ENCODE measurements at places on chromosomes 2 and 18.

DNA sequence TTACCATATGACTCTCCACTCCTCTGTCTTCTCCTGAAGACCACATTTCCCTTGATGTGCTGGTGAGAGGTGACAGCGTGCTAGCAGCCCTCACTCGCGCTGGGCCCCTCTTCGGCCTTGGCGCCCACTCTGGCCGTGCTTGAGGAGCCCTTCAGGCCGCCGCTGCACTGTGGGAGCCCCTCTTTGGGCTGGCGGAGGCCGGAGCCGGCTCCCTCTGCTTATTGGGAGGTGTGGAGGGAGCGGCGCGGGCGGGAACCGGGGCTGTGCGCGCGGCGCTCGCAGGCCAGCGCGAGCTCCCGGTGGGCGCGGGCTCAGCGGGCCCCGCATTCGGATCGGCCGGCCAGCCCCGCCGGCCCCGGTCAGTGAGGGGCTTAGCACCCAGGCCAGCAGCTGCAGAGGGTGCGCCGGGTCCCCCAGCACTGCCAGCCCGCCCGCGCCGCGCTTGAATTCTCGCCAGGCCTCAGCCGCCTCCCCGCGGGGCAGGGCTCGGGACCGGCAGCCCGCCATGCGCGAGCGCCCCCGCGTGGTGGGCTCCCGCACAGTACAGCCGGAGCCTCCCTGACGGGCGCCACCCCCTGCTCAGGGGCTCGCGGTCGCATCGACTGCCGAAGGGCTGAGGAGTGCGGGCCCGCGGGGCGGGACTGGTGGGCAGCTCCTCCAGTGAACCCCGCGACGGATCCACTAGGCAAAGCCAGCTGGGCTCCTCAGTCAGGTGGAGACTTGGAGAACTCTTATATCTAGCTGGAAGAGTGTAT is 246.6 kb upstream of the REG3G start:
- DNase-seq, result no peak

GRCh38 chr2:16329421-16329820 is 336.2 kb downstream of the CYRIA start:
- no peak for DNase-seq

- no peak for DNase-seq
These were observed 39.2 kb downstream of the SCN1A start for GRCh38 chr2:166088634-166089033.

DNA sequence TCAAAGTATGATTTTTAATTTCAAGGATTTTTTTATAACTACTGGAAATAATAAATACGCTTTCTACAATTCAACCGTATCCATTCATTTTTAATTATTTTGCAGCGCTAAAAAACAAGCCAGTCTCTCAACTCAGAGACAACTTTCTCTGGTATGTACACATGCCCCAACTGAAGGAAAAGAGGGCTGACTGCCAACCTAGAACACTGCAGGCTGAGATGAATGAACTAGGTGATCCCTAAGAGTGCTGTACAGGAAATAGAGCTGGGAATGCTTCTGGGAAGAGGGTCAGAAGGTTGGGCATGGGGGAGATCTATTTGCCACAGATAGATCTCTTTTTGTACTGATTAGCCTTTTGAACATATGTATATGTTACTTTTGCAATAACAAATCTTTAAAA is 460.1 kb downstream of the NR4A2 start:
- DNase-seq, result no peak

DNA sequence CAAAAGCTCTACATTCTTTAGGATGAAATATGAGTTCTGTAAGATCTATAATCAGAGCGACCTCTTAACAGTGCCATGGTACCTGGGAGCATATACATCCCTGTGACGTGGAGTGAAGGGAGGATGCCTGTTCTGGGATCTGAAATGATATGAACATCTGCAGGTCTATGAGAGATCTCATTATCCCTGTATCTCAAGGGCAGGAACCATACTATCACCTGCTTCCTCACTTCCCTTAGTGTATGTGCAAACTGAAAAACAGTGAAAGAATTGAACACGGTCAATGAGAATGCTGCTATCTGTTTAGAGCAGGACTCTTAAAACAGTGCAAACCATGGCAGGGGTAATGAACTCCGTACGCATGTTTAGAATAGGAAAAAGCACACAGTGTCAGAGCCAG is 364.0 kb downstream of the LPIN1 start:
- DNase-seq, result no peak

DNA sequence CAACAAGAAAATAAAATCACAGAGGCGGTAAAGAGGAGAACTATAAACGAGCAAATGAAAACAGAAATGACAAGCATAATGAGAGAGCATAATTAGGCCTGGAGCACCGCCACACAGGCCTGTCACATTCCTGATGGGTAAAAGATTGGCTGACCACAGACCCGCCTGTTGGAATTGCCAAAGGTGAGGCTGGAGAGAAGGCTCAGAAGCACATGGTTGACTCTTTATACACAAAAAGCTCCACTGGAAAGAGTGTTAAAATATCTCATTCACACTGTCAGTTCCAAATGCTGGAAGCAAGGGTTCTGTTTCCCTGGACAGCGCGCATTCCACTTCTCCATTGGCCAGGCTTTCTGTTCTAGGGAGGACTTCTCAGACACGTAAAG is 5.9 kb upstream of the LGALSL start:
- no peak for DNase-seq

DNA sequence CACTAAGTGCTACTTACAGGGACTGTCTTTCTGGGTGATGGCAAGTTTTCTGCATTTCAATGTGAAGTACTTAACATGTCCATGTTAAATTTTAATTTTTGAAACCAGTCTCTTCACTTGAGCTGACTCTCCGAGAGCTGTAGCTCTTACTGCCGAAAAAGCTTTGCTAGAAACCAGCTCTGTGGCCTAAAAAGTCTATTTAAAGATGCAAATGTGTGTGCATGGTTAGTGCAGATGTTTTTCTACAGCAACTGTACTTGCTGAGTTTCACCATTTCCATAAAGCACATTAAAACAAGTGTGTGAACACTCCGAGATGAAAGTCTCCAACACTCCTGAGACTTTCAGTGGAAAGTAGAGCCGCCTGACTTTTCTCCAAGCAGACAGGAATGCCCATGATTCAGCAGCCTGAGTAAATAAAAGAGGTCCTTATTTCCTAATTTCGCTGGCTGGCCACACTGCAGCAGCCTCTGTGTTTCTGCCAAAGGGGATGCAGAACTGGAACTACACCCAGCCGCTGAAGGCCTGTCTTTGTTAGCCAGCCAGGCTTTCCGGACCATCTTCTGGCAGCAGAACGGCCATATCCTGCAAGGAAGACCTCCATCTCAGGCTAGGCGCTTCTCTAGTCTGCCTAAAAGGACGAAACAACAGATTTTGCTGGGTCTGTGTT is 121.2 kb downstream of the ZNF521 start:
- DNase-seq, result no peak

DNA sequence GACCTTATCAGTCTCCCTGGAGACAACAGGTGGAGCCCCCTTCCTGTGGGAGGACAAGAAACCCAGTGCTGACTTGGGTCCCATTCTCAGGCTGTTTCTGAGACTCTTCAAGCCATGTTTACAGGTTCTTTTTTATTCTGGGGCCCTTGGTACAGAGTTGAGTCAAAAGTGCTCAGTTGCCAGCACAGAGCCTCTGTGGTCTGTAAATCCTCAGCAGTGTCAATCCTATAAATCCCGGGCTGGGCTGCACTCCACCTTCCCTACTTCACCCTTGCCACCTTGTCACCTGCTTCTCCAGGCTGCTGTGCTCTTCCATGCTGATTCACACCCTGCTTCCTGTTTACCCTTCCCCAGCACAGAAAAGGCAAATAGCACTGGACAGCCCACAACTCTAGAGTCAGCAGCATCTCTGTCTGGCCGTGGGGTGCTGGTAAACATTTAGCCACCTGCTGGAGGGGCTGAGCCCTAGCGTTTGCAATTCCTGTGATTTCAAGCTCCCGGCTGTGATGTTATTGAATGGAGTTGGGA is 74.7 kb downstream of the TNFRSF11A start:
- no peak for DNase-seq

DNA sequence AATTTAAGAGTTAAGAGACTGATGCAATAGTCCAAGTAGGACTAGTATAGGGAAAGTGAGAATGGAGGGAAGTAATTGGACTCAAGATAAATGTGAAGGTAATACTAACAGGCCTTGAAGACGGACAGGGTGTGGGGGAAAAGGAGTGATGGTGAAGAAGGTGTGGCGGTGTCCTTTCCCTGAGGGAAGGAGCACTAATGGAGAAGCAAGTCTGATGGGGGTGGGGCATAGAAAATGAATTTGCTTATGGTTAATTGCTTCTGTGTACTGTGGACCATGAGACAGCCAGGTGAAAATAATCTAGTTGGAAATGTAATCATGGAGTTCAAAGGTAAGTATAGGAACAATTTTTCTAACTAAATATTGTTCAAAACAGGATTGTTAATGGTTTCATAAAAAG is 7.1 kb upstream of the TGOLN2 start:
- DNase-seq, result no peak

GRCh38 chr2:46924608-46925007 is 9.0 kb upstream of the MCFD2 start:
- DNase-seq, result no peak
